ELR (cell line): ENCODE measurements at places on chromosomes 5 and 9.

- DNase-seq, result no peak
These were observed 38.1 kb upstream of the IL17B start for GRCh38 chr5:149416987-149417710.

- DNase-seq, result peak; percentile 24
These were observed 188.8 kb downstream of the FBN2 start for GRCh38 chr5:128349044-128349858.

DNA sequence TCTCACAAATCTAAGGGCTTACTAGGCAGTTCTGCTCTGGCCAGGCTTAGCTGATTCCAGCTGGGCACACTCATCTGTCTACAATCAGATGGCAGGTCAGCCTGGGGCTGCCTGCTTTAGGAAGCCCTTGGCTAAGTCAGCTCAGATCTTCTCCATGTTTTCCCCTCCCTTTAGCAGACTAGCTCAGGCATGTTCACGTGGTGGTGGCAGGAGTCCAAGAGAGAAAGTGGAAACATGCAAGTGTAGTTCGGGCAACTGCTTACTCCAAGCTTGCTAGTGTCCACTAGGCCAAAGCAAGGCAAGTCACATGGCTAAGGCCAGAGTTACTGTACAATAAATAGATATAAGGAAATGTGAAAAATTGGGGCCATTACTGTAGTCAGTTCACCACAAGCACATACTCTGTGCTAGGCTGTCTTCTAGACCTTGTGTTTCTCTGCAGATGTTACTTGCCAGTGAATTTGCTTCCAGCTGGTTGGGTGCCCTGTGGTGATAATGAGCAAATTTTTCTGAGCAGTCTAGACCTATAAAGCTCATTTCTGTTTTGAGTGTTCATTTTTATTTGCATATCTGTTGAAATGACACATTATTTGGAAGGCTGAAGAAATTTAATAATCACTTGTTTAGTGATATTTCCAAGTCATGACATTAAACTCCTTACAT is 38.3 kb downstream of the RECK start:
- no peak for DNase-seq

- no peak for DNase-seq
These were observed 76.8 kb downstream of the PTPN3 start for GRCh38 chr9:109421026-109421970.

DNA sequence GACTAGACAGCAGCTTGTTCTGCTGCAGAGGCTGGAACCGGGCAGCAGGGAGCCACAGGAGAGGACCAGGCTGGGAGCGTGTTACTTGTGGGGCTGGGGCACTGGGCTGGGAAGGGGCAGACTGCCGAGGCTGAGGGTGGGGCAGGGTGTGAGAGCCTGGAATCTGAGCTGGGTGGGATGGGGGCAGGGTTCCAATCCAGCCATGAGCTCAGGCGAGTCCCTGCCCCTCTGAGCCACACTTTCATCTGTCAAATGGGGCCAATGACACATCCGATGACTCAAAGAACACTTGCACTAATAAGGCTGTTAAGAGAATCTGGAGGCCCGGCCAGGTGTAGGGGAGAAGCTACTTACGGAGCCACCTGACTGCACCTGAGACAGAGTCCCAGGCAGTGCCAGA is 18.7 kb upstream of the WDR38 start:
- DNase-seq, result peak; percentile 72

DNA sequence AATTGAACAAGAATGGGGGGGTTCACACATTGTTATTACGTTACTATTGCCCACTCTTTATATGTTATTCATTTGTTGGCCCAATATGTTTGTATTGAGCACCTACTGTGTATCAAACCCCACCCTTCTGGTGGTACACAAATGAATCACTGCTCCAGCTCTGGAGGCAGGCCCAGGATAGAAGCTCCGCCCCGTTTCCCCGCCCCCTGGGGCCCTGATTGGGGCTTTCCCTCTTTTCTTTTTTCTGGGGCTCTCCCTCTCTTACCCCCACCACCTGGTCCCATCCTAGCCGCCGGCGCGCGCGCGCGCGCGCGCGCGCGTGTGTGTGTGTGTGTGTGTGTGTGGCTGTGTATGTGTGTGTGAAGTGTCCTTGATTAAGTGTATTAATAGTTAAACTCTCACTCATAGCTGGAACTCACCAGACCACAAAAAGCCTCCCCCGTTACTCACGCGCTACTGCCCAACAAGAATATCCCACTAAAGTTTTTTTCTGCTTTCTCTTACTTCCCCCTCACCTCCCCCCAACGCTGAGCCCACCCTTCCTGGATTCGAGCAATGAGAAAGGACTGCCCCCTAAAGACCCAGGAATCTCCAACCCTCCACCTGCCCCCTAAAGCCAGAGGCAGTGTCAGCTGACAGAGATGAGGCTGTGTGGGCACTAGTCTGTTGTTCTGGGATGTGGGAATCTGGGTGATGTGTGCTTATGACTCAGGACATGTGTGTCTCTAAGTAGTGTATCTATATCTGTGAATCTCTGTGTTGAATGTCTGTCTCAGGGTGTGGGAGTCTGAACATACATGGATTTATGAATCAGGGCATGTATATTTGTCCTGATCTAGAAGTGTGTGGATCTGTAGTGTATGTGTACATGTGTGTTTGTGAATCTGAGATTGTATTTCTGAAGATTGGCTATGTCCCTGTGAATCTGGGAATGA is 4.0 kb downstream of the CXXC5 start:
- DNase-seq, result peak; percentile 93

DNA sequence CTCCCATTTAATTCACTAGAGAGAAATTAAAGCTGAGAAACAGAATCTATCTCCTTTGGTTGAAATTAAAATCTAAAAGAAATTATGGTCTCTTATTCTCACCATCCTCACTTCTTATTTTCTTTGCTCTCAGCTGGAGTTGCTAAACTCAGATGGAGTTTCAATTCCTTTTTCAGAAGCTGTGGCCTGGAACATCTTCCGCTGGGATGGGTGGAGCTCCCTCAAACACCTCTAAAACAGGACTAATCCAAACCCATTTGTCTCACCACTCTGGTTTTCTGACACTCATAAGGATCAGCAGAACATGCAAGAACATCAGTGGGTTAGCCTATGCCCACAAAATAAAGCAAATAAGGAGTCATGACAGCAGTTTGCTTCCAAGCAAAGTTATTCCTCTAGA is 39.6 kb upstream of the CEP78 start:
- no peak for DNase-seq

GRCh38 chr9:134663753-134664415 is 22.3 kb downstream of the COL5A1 start:
- DNase-seq, result no peak

DNA sequence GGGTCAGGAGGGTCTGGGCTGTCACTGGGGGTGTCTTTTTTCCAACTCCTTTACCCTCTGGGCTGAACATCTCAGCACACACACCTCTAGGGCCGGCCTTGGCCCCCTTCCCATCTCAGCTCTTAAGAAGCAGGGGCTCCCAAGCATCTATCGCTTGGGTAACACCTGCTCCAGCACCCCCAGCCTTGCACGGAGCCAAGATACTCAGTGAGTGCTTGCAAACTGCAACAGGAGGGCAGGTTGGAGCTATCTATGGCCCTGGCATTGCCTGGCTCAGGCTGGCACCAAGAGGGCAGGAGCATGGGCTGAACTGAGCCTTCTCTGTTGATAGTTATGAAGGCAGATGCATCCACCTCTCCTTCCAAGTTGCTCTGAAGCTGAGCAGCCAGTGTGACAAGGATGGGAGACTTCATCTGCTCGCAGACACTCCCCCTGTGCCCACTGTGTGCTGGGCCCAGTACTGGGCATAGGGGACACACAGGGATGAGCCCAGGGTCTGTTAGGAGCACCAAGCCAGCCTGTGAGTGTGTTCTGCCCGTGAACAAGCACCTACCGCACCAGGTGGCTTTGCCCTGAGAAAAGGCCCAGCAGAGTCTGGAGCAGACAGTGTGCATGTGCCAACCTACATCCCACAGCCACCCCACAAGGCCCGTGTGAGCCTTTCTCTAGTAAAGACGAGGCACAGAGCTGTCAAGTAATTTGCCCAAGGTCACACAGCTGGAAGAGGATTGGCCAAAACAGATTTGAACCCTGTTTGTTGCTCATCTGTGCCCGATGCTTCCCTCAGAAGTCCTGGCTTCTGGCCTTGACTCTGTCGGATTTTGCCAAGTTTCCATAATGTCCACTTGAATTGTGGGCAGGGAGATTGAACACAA is 58.2 kb downstream of the PHF2 start:
- DNase-seq, result no peak

DNA sequence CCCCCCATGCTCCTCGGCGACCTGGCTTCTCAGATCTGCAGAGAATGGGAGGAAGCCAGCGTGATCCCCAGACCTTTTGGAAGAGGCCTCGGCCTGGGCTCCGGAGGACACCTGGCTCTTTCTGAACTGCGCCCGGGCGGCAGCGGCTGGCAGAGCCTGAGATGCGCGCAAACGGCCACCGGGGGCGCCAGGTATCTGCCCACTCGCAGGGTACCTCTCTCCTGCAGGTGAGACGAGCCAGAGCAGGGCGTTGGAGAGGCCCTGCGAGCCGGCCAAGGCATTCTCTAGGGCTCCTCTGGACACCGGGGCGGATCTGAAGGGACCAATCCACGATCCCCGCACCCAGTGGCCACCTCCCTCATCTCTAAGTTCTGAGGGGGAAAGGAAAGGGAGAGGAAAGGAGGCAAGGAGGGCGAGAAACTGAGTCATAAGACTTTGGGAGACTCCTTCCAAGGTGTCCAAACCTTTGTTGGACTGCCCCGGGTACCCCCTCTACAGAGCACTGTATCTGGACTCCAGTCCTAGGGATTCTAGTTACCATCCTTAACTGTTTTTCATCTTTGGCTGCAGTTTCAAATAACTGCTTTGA is 55.0 kb upstream of the SLC46A2 start:
- no peak for DNase-seq

- no peak for DNase-seq
These were observed 10.6 kb upstream of the TESK1 start for GRCh38 chr9:35594471-35594870.

GRCh38 chr9:92488681-92489550 is 6.6 kb upstream of the ASPN start:
- DNase-seq, result peak; percentile 79
